ENCODE measurements at places on chromosomes 11 and 22. TPM values are rescaled to one million over a fixed set of nuclear protein-coding genes. Genes with fewer than 3 reads are reported as not detected.

The GUCY1A2 gene
- total RNA-seq = 12.4 TPM

GRCh38 chr11:32939046-32939445 is 46.4 kb downstream of the QSER1 start:
- DNase-seq = no peak

DNA sequence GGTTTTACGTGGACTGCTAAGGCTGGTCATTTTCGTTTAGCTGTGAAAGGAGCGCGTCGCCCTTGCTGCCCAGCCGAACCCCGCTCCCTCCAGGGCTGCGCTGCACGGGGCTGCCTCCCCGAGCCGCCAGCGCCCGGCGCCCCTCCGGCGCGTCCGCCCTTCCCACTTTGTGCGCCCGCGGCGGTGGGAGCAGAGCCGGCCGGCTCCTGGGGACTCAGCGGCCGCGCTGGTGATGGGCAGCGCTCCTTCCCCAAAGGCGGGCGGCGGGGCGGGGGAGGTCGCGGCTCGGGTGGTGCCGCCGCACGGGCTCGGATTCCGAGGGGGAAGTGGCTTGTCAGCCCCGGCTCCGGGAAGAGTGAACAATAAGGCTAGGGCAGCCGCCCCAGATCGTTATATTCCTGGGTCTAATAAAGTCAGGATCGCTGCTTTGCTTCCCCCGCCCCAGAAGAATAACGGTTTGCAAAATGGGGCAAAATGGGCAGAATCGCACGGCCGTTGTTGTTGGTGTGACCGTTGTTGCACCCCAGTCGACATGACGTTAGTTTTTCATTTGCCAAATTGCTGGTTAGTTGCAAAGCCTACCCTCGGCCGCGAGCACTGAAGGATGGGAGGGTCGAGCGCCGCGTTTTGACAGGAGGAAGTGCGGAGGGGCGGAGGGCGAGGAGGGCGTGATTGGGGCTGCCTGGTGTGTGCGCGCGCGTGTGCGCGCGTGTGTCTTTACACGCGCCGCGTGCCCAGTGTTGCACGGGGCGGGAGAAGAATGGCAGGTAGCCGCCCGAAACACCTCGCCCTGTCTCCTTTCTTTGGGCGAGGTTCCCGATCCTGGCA is 745 bp downstream of the NCAM1 start:
- peak; percentile 59 for DNase-seq

DNA sequence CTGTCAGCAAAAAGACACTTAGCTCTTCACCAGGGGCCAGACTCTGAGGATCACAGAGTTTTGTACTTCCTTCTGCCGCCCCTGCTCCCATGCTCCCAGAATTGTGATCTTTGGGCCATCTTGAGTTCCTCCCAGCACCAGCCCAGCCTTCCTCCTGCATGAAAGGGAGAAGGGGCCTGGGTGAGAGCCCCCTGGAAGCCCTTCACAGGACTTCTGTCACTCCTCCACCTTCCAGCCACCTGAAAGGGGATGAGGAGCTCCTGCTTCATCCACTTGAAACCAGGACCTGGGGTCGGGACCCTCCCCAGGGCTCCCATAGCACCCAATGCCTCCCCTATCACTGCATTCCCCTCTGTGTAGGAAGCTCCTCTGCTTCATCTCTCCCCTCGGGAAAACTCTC is 174.2 kb downstream of the BUD13 start:
- DNase-seq = peak; percentile 6

DNA sequence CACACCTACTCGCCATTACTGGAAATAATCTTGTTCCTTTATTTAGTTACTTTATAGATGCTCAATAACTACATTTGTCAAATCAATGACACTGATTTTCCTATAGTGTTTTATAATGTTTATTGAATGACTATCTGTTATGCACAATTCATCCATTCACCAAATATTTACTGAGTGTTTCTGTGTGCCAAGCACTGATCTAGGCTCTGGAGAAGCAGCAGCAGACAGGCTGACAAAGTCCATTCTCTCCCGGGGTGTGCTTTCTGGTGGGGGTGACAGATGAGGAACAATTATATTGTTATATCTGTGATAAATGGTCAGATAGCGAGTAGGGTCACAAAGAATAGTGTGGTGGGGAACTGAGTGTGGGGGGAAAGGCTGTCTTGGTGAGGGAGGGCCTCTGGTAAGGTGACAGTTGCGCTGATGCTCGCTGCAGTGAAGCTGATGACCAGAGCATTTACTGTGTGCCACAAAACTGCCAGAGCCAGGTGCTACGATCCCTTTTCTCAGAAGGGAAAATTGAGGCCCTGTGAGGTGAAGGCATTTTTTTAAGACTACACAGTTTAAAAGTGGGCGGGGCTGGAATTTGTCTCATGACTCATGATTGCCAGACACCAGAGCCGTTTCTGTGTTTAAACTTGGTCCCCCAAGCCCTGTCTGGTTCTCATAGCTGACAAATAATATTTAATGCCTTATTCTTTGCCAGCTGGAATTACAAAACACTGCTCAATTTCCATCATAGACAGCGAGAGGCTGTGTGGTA is 10.2 kb downstream of the PACS1 start:
- DNase-seq = no peak

DNA sequence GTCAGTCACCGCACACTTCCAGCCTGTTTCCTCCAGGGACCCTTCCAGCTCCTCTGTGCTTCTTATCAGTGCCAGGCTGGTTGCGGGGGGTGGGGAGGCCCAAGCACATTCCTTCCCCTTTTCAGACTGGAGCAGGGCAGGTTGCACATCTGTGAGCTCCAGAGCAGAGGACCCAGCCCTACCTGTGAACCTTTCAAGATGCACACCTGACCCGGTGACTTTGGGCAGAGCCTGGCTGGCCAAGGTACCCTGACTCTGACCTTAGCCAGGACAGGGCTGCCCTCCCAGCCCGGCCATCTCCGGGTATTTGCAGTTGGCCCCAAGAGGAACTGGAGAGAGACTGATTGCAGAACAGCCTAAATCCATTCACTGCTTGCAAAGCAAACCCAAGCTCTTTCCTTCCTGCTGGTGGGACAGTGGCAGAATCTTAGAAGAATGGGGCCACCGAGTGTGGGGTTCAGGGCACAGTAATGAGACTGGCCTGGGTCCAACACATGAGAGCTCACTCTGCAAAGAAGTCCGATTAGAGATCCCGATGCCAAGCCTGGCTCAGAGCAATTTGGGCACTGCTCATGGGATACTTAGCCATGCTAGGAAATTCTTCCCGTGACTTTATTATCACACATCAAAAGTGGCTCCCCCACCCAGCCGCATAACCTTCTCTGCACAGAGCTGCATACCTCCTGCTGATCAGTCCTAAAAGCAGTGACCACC is 64.7 kb upstream of the CCND1 start:
- no peak for DNase-seq

GRCh38 chr11:64216879-64217278 is 9.1 kb downstream of the TRPT1 start:
- no peak for DNase-seq

DNA sequence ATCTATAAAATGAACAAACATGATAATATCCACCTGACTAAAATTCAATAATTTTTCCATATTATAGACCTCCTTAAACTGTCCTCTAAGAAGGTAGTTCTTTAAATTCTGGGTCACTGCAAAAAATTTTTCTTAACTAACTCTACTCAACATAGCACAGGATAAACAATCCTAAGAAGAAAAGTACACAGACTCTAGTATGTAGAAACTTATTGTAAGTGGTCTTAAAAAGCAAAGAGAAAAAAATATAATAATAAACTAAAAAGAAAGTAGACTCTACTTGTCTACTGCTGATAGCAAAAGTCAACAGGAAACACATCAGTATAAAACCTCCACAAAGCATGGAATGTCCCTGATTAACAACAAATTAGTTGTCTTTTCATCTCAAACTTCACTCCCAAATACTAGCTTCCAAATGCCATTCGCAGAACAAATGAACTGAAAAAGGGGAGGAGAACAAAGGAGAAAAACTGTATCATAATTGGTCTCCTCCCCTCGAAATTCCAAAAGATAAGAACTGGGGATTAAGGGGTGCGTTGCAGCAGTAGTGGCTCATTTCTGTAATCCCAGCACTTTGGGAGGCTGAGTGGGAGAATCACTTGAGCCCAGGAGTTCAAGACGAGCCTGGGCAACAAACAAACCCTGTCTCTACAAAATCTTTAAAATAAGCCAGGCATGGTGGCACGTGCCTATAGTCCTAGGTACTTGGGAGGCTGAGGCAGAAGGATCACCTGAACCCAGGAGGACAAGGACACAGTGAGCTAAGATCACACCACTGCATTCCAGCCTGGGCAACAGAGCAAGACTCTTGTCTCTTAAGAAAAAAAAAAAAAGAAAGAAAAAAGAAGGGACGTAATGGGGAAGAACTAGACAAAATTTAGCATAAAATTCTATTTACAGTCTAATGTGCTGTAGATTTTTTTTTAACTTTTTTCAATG is 6.5 kb downstream of the FCHSD2 start:
- DNase-seq = no peak

GRCh38 chr11:111429066-111429506 is 50.0 kb upstream of the POU2AF1 start:
- peak; percentile 72 for DNase-seq
